Stimulated activated CD8-positive, alpha-beta memory T cell treated with anti-CD3 and anti-CD28 coated beads, Interleukin-7, amount 100 ng/mL, for 4 hours (primary cell): ENCODE measurements at places on chromosomes 11 and 22.

DNA sequence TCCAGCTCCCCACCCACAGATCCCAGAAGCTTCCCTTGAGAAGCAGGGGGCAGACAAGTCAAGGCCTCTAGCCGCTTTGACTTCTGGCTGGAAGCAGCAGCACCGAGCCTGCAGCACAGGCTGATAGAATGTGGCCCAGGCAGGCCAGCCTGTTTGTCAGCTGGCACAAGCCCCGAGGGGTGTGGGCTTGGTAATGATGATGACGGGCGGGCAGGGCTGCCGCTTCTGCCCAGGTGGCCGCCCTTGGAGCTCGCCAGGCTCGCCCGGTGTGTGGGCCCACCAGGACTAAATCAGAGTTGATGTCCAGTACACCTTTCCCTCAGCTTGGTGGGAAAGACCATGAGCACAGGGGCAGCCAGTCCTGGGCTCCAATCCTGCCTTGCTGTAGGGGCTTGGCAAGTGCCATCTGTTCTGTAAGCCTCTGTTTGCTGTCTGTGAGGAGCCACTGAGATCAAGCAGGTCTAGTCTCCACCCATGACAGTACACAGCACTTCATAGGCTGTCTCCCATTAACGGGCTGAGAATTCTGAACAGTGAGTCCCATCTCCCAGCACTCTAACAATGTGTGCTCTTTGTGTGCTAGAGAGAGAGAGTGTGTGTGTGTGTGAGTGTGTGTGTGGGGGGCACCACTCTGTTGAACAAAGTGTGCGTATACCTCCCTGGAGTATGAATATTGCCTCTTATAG is 26.8 kb downstream of the MICAL2 start:
- DNase-seq = no peak

GRCh38 chr22:36671404-36671803 is 32.1 kb downstream of the CACNG2 start:
- no peak for DNase-seq

- DNase-seq = no peak
These were observed 27.2 kb upstream of the RASSF10 start for GRCh38 chr11:12981676-12982522.

DNA sequence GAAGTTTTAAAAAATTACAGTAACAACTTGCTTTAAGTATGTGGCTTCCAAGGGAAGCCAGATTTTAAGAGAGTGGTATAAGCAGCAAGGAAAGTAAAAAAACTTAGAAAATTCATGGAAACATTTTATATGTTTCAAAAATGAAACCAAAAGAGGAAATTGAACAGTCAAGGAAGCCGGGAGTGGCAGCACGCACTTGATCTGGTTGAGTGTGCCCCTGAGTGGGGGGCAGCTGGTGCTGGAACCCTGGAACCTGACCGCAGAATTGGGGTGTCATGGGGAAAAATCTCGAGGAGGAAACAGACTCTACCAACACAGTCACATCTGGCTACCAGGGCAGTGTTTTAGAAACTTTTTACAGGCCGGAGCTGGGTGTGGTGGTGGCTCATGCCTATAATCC is 14.0 kb downstream of the MICALL1 start:
- DNase-seq = no peak

- no peak for DNase-seq
These were observed 39.1 kb downstream of the SLC35F2 start for GRCh38 chr11:107819361-107820014.

- no peak for DNase-seq
These were observed 2.0 kb upstream of the LARGE1 start for GRCh38 chr22:33922349-33922681.

GRCh38 chr11:5663511-5663910 is 21.4 kb downstream of the TRIM5 start:
- DNase-seq = no peak
